ENCODE measurements at places on chromosomes 11 and 22.

DNA sequence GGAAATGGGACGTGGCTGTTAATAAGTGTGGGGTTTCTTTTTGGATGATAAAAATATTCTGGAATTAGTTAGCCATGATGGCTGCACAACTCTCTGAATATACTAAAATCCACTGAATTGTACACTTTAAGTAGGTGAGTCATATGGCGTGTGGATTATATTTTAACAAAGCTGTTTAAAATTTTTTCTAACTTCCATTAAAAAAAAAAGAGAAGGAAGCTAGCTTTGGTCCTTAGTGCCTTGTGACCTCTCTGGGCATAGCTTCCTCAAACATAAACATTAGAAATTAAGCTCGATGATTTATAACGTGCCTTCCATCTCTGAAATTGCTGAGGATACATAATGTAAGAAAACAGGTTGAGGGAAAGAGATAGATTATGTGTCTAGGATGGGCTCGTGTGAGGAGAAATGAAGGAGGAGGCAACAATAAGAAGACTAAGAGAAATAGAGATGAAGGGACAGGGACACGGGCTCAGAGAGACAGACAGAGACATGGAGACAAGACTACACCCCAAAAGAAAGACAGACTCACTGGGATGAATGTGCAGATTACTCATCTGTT is 20.0 kb downstream of the IRAG1 start:
- no peak for DNase-seq

GRCh38 chr11:96257036-96257435 is 86.0 kb downstream of the MAML2 start:
- no peak for DNase-seq

DNA sequence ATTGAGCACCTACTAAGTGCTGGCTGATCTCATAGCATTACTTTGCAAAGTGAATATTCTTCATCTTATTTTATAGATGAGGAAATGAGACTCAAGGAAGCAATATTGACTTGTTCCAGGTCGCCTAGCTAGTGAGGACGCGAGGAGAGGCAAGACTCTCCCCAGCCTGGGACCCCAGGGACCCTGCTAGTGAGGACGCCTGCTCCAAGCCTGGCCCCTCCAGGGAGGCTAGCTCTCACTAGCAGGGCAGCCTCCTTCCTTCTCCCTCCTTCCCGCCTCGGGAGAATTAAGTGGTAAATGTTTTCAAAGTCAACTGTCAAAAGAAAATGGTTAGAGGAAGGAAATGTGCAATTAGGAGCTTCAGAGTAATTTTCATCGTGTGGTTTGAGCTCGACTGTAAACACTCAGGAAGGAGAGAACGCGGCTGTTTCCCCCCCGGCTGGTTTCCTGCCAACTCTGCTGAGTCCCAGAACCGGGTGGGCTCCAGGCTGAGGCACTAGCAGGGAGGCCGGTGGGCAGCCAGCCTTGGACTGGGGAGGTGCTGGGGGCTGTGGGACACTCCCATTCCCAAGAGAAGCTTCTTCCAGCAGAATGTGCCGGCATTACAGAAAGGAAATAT is 17.9 kb downstream of the MYEOV start:
- DNase-seq, result no peak

GRCh38 chr11:111193924-111194490 is 51.5 kb upstream of the POU2AF2 start:
- DNase-seq, result no peak

DNA sequence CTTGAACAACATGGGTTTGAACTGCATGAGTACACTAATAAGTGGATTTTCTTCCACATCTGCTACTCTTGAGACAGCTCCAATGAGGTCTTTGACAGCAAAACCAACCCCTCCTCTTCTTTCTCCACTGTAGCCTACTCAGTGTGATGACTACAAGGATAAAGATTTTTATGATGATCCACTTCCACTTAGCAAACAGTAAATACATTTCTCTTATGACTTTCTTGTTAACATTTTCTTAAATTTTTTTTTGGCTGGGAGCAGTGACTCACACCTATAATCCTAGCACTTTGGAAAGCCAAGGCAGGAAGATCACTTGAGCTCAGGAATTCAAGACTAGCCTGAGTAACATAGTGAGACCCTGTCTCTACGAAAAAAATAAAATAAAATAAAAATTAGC is 9.9 kb upstream of the EIF4G2 start:
- DNase-seq, result no peak

GRCh38 chr11:79375818-79376550 is 64.8 kb downstream of the TENM4 start:
- no peak for DNase-seq

- no peak for DNase-seq
These were observed 20.3 kb downstream of the CLDN5 start for GRCh38 chr22:19503869-19504268.

DNA sequence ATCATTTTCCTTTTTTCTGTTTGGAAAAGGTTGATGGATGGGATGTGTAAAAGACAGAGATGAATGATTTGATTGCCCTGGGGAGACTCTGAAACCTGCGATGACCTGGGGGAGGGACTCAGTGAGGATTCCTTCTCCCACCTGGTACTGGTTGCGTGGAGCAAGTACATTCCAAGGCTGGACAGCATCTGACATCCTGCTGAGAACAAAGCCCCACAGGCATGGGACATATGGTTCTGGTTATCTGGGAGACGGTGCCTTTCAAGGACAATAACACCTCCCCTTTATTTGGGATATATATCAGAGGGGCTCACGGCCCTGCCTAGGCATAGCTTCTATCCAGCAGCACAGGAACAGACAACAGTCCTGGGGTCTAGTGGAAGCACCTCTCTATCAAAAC is 527.8 kb downstream of the METTL15 start:
- DNase-seq, result no peak

DNA sequence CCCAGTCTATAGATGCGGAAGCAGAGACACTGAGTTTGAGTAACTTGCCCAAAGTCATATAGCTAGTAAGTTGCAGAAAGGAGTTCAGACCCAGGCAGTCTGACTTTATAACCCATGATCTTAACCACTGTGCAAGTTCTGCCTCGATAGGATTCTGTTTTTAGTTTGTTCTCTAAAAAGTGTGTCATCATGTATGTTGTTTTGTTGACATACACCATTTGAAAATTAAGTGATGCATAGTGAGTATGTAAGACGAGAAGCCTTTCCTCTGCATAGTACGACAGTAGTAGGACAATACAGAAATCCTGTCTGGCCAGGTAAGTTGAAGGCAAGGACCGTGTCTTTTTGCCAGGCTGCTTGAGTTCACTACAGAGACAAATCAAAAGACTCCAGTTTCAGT is 3.3 kb downstream of the ZC3H12C start:
- DNase-seq, result no peak

- no peak for DNase-seq
These were observed 76.2 kb upstream of the VPREB1 start for GRCh38 chr22:22168190-22168940.

DNA sequence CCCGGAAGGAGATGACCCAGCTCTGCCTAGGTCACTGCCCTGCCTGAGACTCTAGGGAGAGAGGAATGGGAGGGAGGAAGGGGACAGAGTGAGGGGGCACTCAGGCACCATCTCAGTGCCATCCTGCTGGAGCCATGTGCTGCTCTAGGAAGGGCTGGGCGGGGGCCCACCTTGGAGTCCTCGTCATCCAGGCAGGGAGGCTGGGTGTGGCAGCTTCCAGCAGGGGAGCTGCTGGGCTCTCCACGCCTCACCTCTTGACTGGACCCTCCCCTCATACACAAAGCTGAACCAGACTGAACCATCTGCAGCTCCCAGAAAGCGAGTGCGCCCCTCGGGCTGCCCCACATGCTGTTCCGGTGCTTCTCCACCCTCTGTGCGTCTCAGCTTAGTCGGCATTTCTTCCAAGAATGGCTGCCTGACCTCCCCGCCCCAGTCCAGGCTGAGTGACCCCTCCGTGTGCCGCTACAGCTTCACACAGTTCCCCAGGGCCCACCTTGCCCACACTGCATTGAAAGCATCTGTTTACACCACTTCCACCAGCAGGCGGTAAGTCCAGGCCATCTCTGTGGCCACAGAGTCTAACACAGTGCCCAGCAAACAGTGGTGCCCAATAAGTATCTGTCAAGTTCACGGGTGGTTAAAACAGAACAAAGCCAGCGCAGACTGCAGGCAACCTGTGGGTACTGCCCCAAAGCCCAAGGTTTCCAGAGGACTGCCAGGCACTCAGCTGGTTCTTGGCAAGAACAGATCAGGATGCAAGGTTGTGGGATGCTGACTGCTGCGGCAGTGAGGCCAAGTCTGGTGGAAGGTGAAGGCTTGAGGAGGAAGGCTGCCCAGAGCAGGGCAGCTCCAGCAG is 9.4 kb upstream of the TRIM29 start:
- no peak for DNase-seq

DNA sequence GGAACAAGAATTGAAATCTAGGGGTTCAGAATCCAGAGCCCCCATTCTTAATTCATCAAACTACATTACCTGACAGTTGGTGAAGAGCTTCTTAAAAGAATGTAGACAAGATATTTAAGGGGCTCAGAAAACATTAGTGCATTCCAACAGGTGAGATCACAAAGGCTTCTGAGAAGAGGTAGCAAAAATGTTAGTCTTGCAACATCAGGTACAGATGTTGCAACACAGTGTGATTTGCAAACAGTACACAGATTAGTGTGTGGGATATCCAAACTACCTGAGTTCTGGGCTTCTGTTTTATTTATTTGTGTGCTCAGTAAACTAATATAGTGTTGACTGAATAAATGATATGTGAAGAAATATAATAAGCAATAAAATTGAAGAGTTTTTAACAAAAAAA is 11.8 kb downstream of the CASP4 start:
- DNase-seq, result no peak

DNA sequence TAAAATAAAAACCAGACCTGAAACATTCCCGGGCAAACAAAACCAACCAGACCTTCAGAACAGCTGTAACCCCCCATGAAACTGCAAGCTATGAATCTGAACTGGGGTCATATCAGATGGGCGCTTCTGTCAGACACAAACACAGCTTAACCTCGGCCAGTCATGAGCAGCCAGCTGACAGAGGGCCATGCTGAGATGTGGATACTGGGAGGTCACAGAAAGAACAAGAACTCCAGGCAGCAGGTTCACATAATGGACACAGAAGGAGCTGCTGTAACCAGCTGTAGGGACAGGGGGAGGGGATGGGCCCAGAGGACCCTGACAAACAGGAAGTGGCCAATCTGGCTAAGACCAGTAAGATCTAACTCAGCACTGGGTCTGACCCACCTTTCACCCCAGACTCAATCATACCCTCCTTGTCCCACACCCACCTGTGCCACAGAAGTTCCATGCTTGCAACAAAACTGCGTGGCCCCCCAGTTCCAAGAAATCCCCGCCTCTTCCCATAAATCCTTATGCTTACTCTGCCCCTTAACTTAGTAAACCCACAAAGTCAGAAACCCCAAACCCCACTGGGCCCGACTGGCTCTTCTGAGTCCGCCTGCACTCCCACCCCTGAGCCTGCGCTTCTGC is 4.0 kb downstream of the APOL4 start:
- DNase-seq, result no peak

DNA sequence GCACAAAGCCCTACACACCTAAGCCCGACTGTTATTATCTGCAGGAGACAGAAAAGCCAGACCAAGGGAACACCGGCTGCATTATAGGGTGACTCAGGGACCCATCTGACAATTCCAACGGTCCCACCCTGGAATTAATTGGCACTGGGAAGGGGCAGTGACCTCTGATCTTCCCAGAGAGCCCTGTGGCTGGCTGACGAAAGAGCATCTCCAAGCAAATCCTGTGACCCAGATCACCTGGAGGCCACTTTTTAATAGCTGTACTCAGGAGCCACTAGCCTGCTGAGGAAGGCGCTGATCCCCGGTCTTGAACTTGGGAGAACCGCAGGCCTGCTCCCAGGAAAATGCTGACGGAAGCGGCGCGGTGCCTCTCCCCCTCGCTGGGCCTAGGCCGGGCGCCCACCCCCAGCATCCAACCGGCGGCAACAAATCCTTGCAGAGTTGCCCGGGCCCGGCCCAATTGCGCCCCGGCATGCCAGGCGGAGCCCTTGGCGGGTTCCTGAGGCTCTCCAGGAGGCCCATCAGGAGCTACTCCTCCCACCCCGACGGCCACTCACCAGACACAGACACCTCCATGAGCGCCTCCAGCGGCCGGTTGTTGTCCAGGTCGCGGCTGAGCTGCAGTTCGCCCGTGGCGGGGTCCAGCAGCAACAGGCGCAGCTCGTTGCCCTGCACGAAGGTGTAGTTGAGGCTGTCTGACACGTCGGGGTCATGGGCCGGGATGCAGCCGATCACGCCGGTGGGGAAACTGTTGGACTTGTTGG is 4.2 kb downstream of the CELSR1 start:
- no peak for DNase-seq

DNA sequence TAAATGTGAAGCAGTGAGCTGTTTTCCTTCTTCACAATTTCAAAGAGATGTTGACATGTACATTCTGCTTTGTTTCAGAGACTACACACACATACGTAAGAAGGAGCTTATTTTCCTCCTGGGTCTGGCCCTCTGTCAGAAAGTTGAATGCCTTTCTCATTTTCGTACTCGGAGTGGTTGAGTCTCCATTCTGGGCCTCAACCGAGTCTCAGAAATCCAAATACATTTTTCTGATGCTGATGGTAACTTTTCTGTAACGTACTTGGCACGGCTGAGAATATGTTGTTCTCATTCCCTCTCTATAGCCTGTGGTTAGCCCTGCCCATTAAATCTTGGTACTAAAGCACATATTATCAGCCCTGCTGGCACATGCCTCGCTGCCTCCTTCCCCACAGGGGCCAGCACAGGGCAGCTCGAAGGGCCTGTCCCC is 25.3 kb downstream of the PARVA start:
- DNase-seq, result no peak

GRCh38 chr22:33921525-33922348 is 1.5 kb upstream of the LARGE1 start:
- DNase-seq, result no peak

DNA sequence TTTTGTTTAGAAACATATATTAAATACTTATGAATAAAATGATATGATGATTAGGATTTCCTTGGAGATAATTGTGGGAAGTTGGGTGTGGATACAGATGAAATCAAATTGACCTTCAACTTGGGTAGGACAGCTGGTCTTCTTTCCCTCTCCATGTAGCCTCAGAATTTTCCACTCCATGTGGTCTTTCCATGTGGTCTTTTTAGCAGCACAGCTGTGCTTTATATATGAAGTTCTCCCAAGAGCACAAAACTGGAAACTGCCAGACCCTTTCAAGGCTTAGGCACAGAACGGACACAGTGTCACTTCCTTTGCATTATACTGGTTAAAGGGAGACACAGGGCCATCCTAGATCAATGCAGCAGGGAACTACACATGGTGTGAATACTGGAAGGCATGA is 28.6 kb downstream of the FAM76B start:
- DNase-seq, result no peak

DNA sequence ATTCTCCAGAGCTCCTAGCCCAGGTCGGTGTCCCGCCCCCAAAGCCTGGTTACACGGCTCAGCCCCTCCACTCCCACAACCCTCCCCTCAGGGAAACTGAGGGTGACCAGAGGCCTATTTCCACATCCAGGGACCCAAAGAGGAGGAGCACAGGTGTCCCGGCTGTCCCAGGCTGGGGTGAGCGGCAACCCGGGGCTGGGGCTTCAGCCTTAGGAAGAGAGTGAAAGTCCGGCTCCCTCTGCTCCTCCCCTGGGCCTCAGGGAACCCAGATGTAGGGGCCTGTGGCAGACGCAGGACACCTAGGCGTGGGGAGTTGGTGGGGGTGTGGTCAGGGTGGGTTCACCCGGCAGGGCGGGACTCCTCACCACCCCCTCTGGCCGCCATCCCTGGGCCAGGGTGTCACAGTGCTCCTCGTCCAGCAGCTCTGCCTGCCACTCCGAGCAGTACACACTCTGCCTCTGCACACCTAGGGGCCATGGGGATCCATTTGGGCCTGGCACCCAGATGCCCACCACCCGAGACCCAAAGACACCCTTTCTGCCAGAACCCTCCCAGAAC is 63.1 kb downstream of the ARFGAP3 start:
- DNase-seq, result no peak

GRCh38 chr11:17379383-17380180 is 8.9 kb downstream of the KCNJ11 start:
- DNase-seq, result no peak

Measured in activated gamma-delta T cell treated with anti-CD3 and anti-CD28 coated beads, Interleukin-2, amount 50 U/mL, for 16 hours (primary cell).